Activated CD8-positive, alpha-beta memory T cell treated with anti-CD3 and anti-CD28 coated beads for 36 hours (primary cell): ENCODE measurements at places on chromosomes 1 and 21. TPM values are rescaled to one million over a fixed set of nuclear protein-coding genes. Genes with fewer than 3 reads are reported as not detected.

TP73 gene
- total RNA-seq = 0.95 TPM

LINGO4 gene
- 0.08 TPM for total RNA-seq

RHD gene
- total RNA-seq = not detected

S100A11 gene
- total RNA-seq = 269 TPM

KIRREL1 gene
- 0.08 TPM for total RNA-seq

UMODL1 gene
- not detected for total RNA-seq

VTCN1 gene
- not detected for total RNA-seq

OLIG2 gene
- not detected for total RNA-seq

RYR2 gene
- 0.13 TPM for total RNA-seq

ADIPOR1 gene
- 92.0 TPM for total RNA-seq

DNAH14 gene
- 0.65 TPM for total RNA-seq

CNIH3 gene
- 1.3 TPM for total RNA-seq

FAM229A gene
- 3.1 TPM for total RNA-seq

NTNG1 gene
- 0.50 TPM for total RNA-seq

IFNGR2 gene
- 1.4 TPM for total RNA-seq

OR10Z1 gene
- total RNA-seq = not detected

BEND5 gene
- total RNA-seq = 7.2 TPM

TENT5C gene
- total RNA-seq = 3.9 TPM

OR2T2 gene
- total RNA-seq = not detected

SMCP gene
- not detected for total RNA-seq

PDE4B gene
- 32.2 TPM for total RNA-seq
